ENCODE measurements at places on chromosomes 11 and 22. TPM values are rescaled to one million over a fixed set of nuclear protein-coding genes. Genes with fewer than 3 reads are reported as not detected.

GRCh38 chr11:10594407-10594806 lies 25.9 kb upstream of the LYVE1 start:
- no peaks in the 10 kb centered on the region for H3K36me3 ChIP-seq
- H3K4me3 ChIP-seq: no peak overlapping the region
- no peak for DNase-seq
- H3K27ac ChIP-seq: no peak overlapping the region
- H3K27me3 ChIP-seq: peaks cover 8% of the 10 kb centered on the region
- H3K4me1 ChIP-seq: no peaks in the 10 kb centered on the region

DNA sequence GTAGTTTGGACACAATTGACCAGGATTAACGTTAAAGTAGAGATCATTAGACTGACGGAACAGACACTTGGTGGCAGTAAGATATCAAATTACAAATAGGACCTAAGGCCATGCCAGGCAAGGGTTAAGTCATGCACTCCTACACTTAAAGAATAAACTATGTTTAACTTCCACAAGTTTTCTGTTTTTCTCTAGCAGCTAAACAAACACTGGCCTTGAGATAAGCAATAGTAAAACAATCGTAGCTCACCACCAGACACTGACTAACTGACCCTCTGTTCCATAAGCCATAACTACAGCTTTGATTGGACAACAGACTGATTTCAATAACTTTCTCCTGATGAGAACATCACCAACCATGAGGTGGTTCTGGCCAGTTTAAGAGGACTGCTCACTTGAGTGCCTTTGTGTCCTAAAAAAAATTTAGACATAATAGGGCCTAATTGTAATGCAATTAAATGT lies 2.0 kb upstream of the CEP126 start:
- DNase-seq: no peak
- H3K27ac ChIP-seq: no peak overlapping the region
- peaks cover 5% of the 10 kb centered on the region for H3K27me3 ChIP-seq
- no peak overlapping the region for H3K4me3 ChIP-seq
- peaks cover 21% of the 10 kb centered on the region for H3K4me1 ChIP-seq

DNA sequence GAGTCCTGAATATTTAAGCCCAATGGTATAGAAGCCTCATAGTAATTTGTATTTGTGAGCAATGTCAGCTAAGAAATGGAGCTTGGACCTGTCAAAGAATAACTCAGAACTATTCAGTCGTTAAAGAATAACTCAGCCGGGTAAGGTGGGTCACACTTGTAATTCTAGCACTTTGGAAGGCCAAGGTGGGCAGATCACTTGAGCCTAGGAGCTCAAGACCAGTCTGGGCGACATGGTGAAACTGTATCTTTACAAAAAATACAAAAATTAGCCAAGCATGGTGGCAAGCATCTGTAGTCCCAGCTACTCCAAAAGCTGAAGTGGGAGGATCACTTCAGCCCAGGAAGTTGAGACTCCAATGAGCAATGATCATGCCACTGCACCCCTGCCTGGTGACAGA lies 1526.5 kb downstream of the LRRC4C start:
- DNase-seq: no peak
- H3K27ac ChIP-seq: no peak overlapping the region
- H3K4me3 ChIP-seq: no peak overlapping the region
- no peaks in the 10 kb centered on the region for H3K36me3 ChIP-seq
- H3K27me3 ChIP-seq: no peaks in the 10 kb centered on the region

- no peak overlapping the region for H3K4me3 ChIP-seq
- no peaks in the 10 kb centered on the region for H3K4me1 ChIP-seq
- no peaks in the 10 kb centered on the region for H3K27me3 ChIP-seq
- no peak for DNase-seq
Measured at GRCh38 chr11:1992111-1992510, 5.5 kb downstream of the H19 start.

- H3K4me1 ChIP-seq: no peaks in the 10 kb centered on the region
- no peak overlapping the region for H3K4me3 ChIP-seq
- H3K27ac ChIP-seq: no peak overlapping the region
- no peaks in the 10 kb centered on the region for H3K27me3 ChIP-seq
- DNase-seq: no peak
Measured at GRCh38 chr11:97610000-97610399, 1220.2 kb downstream of the JRKL start.

DNA sequence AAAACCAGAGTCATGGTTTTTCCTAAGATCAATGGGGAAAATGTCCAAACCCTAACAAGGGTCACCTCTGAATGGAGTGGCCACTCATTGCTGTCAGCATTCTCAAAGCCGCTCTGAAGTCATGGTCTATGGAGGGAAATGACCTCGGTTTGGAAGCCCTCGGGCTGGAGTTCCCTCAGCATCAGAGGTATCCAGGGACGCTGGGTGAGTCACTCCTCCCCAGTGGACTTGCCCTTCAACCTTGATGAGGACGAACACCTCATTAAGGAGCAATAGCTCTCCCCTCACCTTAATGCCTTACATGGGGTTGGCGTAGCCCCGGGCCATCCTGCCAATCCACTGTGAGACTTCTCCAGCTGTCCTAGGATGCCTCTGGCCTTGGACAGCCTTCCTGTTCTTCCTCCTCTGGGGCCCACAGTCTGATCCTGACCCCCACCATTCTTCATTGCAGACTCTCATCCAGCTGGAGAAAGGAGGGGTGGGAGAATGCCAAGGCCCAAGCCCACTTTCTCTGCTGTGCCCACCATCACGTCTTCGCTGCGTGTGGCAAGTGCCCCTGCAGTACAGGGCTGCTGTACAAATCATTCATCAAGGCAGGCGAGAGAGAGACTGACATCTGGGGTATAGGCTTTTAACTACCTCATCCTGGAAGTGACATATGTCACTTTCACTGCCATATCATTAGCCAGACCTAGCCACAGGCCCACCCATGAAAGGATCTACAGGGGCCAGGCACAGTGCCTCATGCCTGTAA lies 25.4 kb upstream of the MYH9 start:
- H3K27me3 ChIP-seq: no peaks in the 10 kb centered on the region
- H3K27ac ChIP-seq: no peak overlapping the region
- peaks cover 25% of the 10 kb centered on the region for H3K4me1 ChIP-seq

GRCh38 chr11:35089666-35090065 lies 49.3 kb upstream of the CD44 start:
- no peaks in the 10 kb centered on the region for H3K27me3 ChIP-seq
- H3K36me3 ChIP-seq: peaks cover 5% of the 10 kb centered on the region
- H3K4me3 ChIP-seq: no peak overlapping the region
- no peak overlapping the region for H3K27ac ChIP-seq
- H3K4me1 ChIP-seq: peaks cover 49% of the 10 kb centered on the region

- DNase-seq: no peak
- H3K27ac ChIP-seq: no peak overlapping the region
Measured at GRCh38 chr11:70298243-70298915, 27.9 kb downstream of the PPFIA1 start.

Gene DNAJB7
- total RNA-seq: not detected

Gene OSBPL5
- total RNA-seq: 7.3 TPM

Gene DCDC1
- total RNA-seq: 0.36 TPM

Gene MYO18B
- total RNA-seq: 2.1 TPM

Gene YWHAH
- 177 TPM for total RNA-seq

Gene LGALS1
- 166 TPM for total RNA-seq

Measured in activated naive CD8-positive, alpha-beta T cell treated with anti-CD3 and anti-CD28 coated beads for 36 hours (primary cell).